ENCODE measurements at places on chromosomes 3 and 15.

GRCh38 chr15:27017168-27017809 lies 46.3 kb downstream of the GABRG3 start:
- DNase-seq = peak; percentile 70

DNA sequence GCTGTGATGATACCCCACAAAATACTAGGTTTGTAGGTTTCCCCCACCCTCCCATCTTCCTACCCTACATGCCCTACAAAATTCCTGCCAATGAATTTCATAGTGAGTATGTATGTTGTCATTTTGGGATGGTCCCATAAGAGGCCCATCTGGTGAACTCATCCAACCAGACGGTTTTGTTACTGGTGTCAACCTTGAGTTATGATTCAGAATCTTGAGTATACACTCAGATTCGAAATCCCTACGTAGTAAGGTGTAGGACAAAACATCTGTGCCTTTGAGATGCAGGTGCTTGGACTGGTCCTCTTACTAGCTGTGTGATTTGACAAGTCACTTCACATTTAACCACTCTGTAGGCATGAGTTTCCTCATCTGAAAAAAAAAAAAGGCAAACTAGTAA lies 3.6 kb downstream of the SIAH2 start:
- DNase-seq = no peak

DNA sequence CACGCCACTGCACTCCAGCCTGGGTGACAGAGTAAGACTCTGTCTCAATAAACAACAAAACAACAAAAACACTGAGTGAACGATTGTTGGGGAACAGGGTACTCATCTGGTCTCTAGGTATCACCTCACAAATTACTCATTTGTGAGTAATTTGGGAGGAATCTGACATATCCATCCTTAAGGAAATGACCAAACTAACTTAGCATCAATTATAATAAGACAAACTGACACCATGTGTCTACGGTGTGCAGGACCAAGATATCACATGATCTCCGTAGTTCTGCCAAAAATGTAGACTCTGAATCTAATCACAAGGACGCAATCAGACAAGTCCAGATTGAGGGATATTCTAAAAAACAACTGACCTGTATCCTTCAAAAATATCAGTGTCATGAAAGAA lies 12.0 kb upstream of the DAPK2 start:
- DNase-seq = no peak

DNA sequence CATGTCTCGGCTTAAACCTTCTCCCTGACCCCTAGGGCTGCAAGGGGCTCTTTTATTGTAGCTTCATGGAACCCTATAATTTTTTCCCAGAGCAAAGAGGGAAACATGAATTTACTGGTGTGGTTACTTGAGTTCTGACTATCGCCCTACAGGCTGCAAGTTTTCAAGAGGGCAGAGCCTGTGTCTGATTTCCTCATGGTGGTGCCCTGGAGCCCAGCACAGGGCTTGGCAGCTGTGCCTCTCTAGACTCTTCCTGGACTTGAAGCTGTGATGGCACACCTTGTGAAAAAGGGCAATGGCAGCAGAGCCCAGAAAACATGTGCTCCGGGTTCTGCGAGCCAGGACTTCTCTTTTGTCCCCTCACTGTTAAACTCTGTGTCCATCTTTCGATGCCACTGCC lies 34.2 kb upstream of the TF start:
- no peak for DNase-seq

DNA sequence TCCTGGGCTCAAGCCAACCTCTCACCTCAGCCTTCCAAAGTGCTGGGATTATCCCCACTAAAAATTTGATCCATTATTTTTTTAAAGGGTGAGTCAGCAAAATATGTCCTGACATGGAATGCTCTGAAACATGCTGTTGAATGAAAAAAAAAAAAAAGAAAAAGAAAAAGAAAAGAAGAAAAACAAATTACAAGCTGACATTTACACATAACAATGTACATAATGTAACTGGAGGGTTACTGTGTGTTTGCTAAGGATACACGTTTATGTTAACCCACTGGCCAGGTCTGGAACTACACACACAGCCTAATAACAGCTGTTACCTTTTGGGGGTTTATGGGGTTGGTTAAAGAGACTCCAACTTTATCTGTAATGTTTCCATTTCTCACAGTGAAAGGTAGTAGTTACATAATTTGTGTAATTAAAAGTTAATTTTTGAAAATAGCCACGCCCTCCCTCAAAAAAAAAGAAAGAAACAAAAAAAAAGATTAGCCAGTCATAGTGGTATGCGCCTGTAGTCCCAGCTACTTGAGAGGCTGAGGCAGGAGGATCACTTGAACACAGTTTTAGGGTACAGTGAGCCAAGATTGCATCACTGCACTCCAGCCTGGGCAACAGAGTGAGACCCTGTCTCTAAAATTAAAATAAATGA lies 3.1 kb upstream of the MESP2 start:
- peak; percentile 15 for DNase-seq

- no peak for DNase-seq
Measured at GRCh38 chr15:42730536-42730935, 6.4 kb downstream of the CDAN1 start.

- DNase-seq = peak; percentile 41
Measured at GRCh38 chr15:90593499-90594158, 63.9 kb downstream of the CRTC3 start.

DNA sequence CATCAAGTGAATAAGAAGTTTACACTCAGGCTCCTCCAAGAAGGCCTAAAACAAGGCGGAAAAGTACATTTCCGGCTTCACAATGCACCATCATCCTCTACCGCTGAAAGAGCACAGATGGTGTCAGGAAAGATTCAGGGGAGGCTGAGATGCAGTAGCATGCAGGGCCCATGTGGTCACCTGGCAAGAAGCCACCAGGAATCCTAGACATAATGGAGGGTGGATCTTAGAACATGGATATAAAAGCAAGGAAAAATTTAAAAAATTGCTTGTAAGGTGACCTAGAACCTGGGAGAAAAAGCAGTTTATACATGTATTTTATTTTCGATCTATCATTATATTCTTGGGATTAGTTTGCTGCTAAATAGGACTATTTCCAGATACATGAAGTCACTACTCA lies 21.9 kb upstream of the OTOL1 start:
- DNase-seq = no peak

- DNase-seq = no peak
Measured at GRCh38 chr3:20015525-20015924, 3.5 kb upstream of the PP2D1 start.

GRCh38 chr15:57857871-57858270 lies 151.4 kb downstream of the POLR2M start:
- no peak for DNase-seq

DNA sequence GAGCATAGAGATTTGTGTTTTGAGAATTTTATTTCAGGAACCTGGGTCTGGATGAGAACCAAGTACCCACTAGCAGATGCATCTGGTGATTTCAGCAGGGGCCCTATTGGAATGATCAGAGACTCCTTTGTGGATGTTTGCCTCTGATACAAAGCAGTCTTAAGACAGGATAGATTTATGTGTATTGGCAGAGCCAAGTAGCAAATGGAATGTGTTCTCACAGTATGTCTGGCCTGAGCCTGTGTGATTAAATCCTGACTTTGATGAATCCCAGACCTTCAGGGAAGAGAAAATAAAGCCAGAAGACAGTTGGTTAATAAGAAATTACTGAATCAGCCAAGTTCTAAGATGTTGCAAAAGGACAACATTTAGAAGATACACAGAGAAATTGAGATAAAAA lies 755.5 kb upstream of the SEMA6D start:
- no peak for DNase-seq

GRCh38 chr15:52295421-52296001 lies at the start of gene MYO5C:
MYO5C (minus strand) TSS chr15:52295804; CDS start chr15:52295636, 168 bp downstream.
- DNase-seq = peak; percentile 30

- peak; percentile 46 for DNase-seq
Measured at GRCh38 chr3:26712211-26713026, 89.8 kb downstream of the LRRC3B start.

GRCh38 chr15:50702762-50703334 lies 16.3 kb upstream of the TRPM7 start:
- DNase-seq = no peak

DNA sequence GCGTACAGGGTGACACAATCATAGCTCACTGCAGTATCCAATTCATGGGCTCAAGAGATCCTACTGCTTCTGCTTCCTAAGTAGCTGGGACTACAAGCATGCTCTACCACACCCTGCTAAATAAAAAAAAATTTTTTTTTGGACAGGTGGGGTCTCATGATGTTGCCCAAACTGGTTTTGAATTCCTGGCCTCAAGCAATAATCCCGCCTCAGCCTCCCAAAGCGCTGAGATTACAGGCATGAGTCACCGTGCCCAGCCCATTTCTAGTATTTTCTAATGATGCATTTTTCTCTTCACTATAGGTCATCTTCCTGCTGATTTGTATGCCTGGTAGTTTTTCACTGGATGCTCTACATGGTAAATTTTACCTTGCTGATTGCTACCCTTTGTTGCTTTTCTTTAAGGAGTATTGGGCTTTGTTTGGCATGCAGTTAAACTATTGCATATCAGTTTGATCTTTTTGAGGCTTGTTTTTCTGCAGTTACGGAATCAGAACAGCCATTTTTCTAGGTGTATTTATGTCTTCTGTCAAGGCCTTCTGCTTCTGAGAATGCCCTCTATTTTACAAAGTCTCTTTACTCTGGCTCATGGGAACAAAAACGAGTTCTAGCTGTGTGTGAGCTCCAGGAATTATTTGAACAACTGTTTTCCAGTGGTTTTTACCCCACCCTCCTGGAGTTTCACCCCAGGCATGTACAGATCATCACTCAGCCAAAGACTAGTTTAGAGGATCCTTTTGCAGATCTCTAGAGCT lies 14.2 kb upstream of the NPTN start:
- no peak for DNase-seq

- DNase-seq = peak; percentile 40
Measured at GRCh38 chr3:193780810-193781478, 187.9 kb downstream of the OPA1 start.

GRCh38 chr3:172506094-172506493 lies 17.1 kb downstream of the TNFSF10 start:
- no peak for DNase-seq

DNA sequence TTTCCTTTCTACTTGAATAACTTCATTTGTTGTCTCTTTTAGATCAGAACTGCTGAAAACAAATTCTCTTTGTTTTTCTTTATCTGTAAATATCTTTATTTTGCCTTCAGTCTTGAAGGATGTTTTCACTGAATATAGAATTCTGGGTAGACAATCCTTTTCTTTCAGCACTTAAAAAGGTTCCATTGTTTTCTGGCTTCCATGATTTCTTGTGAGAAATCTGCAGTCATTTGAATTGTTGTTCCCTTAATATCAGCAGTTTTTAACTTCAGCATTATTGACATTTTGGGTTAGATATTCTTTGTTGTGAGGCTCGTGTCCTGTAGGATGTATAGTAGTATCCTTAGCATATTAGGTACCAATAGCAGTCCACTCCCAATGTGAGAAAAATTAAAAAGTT lies 65.8 kb downstream of the SV2B start:
- no peak for DNase-seq

GRCh38 chr15:59444081-59444835 lies 6.3 kb downstream of the FAM81A start:
- DNase-seq = no peak

GRCh38 chr3:169489775-169490546 lies 173.6 kb downstream of the MECOM start:
- no peak for DNase-seq
